ENCODE measurements at places on chromosomes 5 and 9.

DNA sequence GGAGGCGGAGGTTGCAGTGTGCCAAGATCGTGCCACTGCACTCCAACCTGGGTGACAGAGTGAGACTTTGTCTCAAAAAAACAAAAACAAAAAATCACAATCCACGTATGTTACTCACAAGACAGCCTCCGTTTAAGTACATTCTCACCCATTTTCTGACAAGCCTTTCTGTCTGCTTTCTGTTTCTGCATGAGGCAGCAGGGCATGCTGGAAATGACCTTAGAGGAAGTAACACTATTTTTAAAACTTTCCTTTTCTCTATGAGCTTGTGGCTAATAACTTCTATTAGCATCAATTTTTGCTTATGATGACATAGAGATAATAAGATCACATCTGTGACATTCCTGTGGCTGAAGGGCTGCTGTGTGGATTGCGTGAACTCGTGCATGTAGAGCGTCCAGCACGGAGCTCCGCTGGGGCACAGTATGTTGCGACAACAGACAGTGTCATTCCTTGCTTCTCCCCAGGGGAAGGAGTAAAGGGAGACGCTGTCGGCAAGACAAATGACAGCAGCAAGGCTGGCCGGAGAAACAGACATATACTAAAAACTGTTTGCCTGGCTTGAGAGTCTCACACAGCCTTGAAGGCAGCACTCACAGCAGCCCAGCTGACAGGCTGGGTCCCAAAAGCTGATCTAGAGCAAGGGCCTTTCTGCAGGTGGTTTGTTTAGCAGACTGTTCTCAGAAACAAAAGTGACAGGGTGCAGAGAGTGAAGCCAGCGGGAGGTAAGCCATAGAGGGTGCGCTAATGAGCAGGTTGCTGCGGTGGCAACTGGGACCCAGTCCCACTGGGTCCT, 1.6 kb downstream of the BTNL3 start:
- no peak for DNase-seq

GRCh38 chr9:91502913-91503672, 79.5 kb upstream of the NFIL3 start:
- no peak for DNase-seq

DNA sequence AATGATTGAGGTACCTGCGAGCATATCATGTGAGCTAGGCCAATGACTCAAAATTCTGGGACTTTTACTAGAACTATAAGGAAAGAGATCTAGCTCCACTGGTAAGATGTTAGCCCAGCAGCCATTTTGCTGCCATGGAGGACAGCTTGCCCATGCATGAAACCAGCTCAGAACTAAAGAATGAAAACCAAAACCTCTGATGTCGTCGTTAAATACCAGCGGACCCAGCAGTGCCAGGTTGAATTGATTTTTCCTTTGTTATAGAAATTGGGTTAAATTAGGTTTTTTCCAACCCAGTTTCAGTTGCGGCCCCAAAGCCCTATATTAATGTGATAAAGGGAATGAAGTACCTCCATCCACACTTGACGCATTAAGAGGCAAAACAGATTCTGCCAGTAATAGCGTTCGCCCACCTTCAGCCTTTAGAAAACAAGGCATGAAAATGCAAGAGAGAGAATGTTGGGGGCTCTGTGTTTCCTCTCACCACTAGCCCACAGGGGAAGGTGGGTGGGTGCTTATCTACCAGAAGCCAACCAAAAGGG, 5.5 kb upstream of the ITK start:
- no peak for DNase-seq

DNA sequence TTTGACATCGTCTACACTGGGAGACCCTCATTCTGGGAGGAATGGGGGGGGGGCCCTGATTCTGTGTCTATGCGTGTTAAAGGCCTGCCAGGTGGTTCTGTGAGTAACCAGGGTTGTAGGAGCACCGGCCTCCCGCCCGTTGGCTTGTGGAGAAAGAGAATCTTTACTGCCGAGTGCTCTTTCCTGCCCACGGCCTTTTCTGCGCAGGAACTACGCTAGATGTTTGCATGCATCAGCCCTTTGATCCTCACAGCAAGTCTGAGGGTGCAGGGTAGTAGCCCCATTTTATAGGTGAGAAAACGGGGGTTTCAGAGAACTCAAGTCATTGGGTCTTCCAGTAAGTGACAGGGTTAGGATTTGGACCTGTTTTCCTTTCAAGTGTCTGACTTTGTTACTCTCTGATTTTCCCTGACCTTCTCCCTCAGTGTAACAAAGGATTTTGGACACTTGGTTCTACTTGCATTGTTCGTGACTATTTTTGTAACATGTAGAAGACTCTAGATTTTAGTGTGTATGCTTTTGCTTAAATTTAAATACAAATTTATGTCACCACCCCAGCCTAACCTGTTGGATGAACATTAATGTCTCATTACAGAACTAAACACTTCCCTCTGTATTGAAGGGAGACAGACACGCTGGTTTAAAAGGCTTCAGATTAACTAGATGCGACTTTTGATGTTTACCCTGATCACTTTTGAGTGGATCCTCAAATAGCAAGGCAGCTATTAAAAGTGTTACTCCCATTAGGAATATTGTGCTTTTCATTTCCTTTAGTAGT, 22.0 kb downstream of the MAST4 start:
- DNase-seq, result no peak

- no peak for DNase-seq
Observed at GRCh38 chr9:86734771-86735170, 212.5 kb downstream of the GAS1 start.

GRCh38 chr5:61766141-61766540, 434.1 kb downstream of the ZSWIM6 start:
- DNase-seq, result no peak

- DNase-seq, result no peak
Observed at GRCh38 chr9:30507166-30507565, 1877.3 kb upstream of the ACO1 start.

GRCh38 chr9:37197158-37198038, 77.0 kb downstream of the ZCCHC7 start:
- peak; percentile 49 for DNase-seq

DNA sequence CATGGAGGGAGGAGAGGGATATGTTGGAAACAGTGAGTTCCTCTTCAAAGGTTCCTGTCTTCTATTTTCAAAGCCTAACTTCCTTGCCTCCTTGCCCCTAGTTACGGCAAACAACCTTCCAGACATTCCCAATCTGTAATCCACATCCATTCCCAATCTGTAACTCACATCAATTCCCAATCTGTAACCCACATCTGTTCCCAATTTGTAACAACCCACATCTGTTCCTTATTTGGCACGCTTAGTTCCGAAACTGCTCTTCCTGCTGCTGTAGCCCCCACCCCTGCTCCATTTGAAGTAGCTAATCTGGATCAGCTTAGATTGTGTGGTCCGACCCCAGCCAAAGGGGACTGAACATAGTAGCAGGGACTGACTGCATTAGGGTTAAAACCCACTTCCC, 23.9 kb upstream of the IDNK start:
- DNase-seq, result no peak

- no peak for DNase-seq
Observed at GRCh38 chr9:29012911-29013310, 1439.6 kb upstream of the C9orf72 start.

DNA sequence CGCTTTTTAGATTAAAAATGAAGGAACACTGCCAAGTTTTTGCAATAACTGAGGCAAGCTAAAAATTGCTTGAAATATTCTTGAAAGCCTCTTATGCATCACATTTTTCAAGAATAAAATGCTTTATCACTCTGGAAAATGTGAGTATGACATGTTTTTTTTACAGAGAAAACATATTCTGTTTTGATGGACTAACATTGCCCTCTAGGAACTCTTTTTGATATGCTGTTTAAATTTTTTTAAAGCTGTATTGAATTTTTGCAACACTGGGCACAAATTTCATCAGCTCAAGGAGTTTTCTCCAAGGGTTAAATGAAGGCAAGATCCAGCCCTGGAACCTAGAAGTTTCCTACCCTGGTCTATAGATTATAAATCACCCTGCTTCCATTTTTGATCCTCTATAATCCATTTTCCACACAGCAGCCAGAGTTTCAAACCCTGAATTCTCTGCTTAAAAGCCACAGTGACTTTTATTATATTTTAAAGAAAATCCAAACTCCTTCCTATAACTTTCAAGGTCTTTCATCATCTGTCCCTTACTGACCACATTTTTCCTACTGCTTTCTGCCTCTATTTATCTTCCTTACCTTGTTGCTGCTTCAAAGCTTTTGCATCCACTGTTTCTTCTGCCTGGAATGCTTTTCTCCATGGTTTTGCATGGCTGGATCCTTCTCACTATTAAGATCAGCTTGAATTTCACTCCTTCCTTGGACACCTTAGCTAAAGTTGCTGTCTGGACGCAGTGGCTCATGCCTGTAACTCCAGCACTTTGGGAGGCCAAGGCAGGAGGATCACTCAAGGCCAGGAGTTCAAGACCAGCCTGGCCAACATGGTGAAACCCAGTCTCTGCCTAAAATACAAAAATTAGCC, 60.9 kb downstream of the IL31RA start:
- no peak for DNase-seq

GRCh38 chr9:78158286-78158685, 77.6 kb upstream of the CEP78 start:
- no peak for DNase-seq

DNA sequence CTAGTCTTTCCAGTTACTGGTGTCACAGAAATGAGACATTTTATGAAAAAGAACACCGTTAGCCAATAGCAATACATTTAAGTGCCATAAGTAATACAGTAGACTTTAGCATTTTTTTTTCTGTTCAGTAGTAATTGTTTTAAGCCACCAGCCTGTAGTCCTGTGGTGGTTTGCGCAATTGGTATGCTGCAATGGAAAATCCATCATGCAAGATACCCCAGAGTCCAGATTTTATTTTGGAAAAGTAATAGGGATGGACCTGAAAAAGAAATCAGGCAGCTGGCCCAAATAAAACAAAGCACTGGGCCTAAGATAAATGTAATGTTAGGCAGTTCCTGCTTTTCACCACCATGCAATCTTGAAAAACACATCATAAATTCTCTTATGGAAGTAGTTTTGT, 94.6 kb upstream of the RASGRF2 start:
- DNase-seq, result no peak

DNA sequence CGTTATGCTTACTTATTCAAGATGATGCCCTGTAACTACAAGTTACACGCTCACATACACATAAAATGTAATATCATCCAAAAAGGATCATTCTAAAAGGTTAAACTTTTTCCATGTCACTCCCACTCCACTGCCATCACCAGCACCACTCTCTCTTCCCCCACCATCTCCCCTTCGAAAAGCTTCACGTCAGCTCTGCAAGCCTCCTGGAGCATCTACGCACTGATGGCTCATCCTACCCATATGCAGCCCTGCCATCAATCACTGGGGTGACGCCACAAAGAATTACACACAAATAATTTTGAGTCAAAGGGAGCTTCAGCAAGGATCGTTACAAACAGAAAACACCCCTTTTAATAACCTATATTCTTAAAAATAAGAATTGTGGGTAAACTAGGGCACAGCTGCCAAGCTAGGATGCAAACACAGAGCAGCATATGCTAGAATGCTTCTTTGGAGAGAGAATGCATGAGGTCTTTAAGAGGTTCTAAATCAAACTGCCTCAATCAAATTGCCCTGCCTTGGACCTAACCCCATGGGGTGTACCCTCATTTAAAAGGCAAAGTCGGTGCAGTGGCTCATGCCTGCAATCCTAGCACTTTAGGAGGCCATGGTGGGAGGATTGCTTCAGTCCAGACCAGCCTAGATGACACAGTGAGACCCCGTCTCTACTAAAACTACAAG, 56.1 kb downstream of the SHB start:
- DNase-seq, result no peak
